Esophagus muscularis mucosa (tissue), 4 donors: ENCODE measurements at places on chromosomes 13 and 19. TPM values are rescaled to one million over a fixed set of nuclear protein-coding genes. Genes with fewer than 3 reads are reported as not detected.

- H3K4me1 ChIP-seq = peaks cover 90% of the 10 kb centered on the region
- peaks cover 28% of the 10 kb centered on the region for H3K36me3 ChIP-seq
- H3K27me3 ChIP-seq = no peaks in the 10 kb centered on the region
Measured at GRCh38 chr19:44748426-44749254, at the start of gene BCL3. Gene BCL3 (plus strand): TSS chr19:44748708. CDS start chr19:44748791, 83 bp downstream.

The ANKLE1 gene
- under 0.01 TPM for total RNA-seq

The MUC16 gene
- not detected for total RNA-seq

GRCh38 chr13:60162096-60162495, 1.6 kb downstream of the DIAPH3 start:
- H3K27ac ChIP-seq = no peak overlapping the region
- DNase-seq = no peak
- H3K27me3 ChIP-seq = no peaks in the 10 kb centered on the region
- no peak overlapping the region for H3K4me3 ChIP-seq
- H3K4me1 ChIP-seq = peaks cover 20% of the 10 kb centered on the region
- no peaks in the 10 kb centered on the region for H3K36me3 ChIP-seq

- DNase-seq = no peak
- H3K27ac ChIP-seq = no peak overlapping the region
- H3K27me3 ChIP-seq = no peaks in the 10 kb centered on the region
- no peaks in the 10 kb centered on the region for H3K36me3 ChIP-seq
Measured at GRCh38 chr13:108278466-108278865, 8.9 kb downstream of the TNFSF13B start.

DNA sequence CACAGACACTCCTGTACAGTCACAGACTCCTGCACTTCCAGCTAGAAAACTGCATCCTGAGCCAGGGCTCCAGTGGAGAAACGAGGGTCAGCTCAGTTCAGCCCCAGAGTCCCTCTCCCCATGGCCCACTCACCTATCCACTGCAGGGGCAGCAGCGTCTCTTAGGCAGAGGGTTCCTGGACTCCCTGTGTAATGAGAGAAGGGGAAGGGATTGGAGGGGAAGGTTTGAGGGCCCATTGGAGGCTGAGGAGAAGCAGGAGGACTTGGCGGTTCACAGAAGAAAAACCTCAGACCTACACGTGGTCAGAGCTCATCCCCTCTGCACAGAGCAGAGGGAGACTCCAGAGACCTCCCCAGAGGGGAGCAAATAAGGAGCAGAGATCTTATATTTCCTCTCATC, 9.2 kb upstream of the CEACAM18 start:
- no peak overlapping the region for H3K27ac ChIP-seq
- no peaks in the 10 kb centered on the region for H3K27me3 ChIP-seq
- H3K4me3 ChIP-seq = no peak overlapping the region
- H3K36me3 ChIP-seq = no peaks in the 10 kb centered on the region

The ZFP82 gene
- total RNA-seq = 5.8 TPM

The DHRS12 gene
- 15.6 TPM for total RNA-seq

DNA sequence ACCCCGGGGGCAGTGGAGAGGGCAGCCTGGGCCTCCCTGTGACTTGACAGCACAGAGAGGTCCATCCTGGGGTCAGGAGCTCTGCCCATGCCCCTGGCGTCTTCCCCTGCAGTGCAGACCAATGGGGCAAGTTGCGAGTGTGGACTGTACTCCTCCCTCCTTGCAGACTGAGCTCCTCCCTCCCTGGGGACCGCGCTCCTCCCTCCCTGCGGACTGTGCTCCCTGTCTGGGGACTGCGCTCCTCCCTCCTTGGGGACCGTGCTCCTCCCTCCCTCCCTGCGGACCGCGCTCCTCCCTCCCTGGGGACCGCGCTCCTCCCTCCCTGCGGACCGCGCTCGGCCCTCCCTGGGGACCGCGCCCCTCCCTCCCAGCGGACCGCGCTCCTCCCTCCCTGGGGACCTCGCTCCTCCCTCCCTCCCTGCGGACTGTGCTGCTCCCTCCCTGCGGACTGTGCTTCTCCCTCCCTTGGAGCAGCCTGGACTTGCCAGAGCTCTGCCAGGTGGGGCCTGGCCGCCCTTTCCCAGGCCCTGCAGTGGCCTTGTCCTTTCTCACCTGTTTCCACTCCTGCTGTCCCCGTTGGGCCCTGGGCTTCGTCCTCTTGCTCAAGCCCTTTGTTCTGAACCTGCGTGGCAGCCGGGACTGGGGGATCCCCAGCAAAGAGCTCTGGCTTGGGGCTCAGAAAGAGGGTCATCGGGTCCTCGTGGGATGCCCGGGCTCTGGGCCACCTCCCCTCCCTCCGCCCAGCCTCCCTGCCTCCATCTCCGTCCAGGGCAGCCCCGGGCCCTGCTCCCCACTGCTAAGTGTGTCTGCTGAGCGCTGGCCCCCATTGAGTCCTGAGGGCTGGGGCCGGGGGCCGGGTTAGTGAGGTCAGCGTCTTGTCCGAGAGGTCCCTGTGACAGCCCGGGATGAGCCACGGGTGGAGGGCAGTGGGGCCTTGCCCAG, 6.8 kb downstream of the GAMT start:
- H3K36me3 ChIP-seq = peaks cover 58% of the 10 kb centered on the region
- no peak overlapping the region for H3K27ac ChIP-seq
- no peak overlapping the region for H3K4me3 ChIP-seq
- no peak for DNase-seq
- no peaks in the 10 kb centered on the region for H3K27me3 ChIP-seq

DNA sequence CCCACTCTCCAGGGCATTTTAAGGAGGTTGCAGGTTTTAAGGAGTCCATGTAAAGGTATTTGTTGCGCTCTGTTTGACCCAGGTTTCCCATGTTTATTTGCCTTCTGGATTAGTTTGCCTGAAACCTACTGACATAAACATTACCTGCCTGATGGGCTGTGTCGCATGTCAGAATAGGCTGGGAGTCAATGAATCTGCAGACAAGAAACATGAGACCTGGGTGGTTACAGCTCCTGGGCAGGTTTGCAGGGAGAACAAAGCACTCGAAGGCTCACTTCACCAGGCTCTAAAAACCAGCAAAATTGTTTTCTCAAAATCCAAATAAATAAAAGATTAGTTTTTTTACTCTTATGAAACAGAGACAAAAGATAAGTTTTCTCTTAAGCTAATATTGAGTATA, 114.4 kb upstream of the SERTM1 start:
- DNase-seq = no peak
- no peaks in the 10 kb centered on the region for H3K27me3 ChIP-seq
- H3K4me3 ChIP-seq = no peak overlapping the region
- no peak overlapping the region for H3K27ac ChIP-seq
- H3K4me1 ChIP-seq = no peaks in the 10 kb centered on the region

The NCR1 gene
- not detected for total RNA-seq

DNA sequence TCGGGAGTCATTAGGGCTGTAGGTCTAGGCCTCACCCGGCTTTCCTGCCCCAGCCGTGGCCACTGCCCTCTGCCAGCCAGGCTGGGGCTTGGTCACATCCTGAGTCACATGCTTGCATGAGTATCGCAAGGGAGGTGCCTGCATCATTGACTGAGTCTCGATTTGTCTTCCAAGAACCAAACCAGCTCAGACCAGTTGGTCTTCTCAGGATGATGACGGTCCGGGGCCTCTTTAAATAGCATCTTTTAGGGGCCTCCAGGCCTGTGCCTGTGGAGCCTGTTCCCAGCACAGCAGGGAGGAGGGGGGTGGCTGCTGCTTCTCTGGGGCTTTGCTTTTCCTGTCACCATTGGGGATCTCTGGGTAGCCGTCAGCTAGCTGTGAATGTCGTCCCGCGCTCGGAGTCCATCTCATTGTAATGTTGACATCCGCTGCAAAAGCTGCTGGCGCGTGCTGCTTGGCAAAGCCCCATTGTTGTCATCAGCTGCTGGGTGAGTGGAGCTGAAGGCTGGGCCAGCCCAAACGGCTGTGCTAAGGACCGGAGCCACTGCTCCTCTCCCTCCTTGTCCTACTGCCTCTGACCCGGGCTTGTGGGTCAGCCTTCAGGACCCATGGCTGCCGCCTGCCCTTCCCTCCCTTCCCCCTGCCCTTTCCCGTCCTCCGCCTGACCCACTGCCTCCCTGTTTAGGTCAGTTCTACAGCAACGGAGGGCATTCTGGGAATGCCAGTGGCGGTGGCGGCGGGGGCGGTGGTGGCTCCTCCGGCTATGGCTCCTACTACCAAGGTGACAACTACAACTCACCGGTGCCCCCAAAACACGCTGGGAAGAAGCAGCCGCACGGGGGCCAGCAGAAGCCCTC, 14.3 kb upstream of the QTRT1 start:
- DNase-seq = no peak
- H3K4me1 ChIP-seq = peaks cover 12% of the 10 kb centered on the region
- no peaks in the 10 kb centered on the region for H3K27me3 ChIP-seq
- no peak overlapping the region for H3K27ac ChIP-seq

- H3K27me3 ChIP-seq = no peaks in the 10 kb centered on the region
- H3K27ac ChIP-seq = peak overlapping the region; percentile 58
- H3K36me3 ChIP-seq = no peaks in the 10 kb centered on the region
- H3K4me3 ChIP-seq = no peak overlapping the region
- H3K4me1 ChIP-seq = peaks cover 74% of the 10 kb centered on the region
Measured at GRCh38 chr13:97307882-97308624, 85.9 kb downstream of the MBNL2 start.

- H3K4me1 ChIP-seq = peaks cover 10% of the 10 kb centered on the region
- H3K27me3 ChIP-seq = no peaks in the 10 kb centered on the region
- H3K4me3 ChIP-seq = no peak overlapping the region
- H3K36me3 ChIP-seq = no peaks in the 10 kb centered on the region
Measured at GRCh38 chr13:76696370-76696769, 189.8 kb downstream of the KCTD12 start.

The PSG1 gene
- not detected for total RNA-seq

The SLC7A9 gene
- 0.78 TPM for total RNA-seq
